ENCODE measurements at places on chromosomes 1 and 21.

DNA sequence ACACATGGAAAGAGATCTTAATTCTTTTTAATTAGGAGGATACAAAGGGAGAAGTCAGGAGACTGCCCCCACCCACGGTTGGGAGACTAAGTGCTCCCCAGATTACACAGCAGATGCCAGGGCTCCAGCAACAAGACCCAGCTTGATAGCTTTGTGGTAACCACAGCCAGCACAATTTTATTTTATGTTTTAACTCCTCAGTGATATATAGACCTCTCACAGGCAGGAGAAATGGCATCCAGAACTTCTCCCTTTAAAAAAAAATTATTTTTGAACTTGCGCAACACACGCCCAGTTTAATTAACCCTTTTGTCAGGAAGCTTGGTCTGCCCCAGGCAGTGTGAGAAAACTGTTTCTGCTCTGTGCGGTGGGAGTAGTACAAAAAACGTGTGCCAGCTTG, 62.6 kb upstream of the ACOT11 start:
- no peak for DNase-seq

- DNase-seq = no peak
Measured at GRCh38 chr1:56284928-56285327, 294.4 kb downstream of the PLPP3 start.

DNA sequence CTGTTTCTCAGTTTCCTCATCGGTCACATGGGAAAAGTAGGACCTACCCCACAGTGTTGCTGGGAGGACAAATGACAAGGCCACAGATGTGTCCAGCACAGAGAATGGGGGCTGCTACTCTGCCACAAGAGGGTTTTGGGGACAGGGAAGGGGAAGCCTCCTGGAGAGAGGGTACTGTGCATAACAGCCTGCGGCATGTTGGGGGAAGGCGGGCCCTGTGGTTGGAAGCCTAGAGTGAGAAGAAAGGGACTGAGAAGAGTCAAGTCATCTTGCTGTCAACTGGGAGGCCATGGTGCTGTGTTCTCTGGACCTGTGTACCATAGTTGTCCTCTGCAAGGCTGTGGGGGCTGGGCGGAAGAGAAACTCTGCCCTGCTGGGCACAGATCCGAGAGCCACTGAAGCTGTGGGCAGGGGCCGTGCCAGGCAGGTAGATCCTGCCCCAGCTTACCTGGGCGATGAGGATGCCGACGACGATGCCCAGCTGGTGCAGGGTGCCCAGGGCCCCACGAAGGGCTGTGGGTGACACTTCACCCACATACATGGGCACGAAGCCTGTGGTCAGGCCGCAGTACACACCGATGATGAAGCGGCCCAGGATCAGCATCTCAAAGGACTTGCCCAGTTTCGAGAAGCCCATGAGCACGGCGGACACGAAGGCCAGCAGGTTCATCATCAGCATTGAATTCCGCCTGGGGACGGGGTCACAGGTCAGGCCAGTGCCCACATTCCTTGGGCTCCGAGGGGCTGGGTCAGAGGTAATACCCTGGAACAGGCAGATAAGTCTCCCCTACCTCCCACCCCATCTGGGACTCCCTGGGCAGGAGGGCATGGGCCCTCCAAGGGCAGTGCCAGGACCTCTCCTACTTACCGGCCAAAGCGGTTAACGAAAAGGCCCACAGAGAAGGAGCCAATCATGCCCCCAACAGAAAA, 28.2 kb downstream of the SLC2A1 start:
- DNase-seq = no peak

DNA sequence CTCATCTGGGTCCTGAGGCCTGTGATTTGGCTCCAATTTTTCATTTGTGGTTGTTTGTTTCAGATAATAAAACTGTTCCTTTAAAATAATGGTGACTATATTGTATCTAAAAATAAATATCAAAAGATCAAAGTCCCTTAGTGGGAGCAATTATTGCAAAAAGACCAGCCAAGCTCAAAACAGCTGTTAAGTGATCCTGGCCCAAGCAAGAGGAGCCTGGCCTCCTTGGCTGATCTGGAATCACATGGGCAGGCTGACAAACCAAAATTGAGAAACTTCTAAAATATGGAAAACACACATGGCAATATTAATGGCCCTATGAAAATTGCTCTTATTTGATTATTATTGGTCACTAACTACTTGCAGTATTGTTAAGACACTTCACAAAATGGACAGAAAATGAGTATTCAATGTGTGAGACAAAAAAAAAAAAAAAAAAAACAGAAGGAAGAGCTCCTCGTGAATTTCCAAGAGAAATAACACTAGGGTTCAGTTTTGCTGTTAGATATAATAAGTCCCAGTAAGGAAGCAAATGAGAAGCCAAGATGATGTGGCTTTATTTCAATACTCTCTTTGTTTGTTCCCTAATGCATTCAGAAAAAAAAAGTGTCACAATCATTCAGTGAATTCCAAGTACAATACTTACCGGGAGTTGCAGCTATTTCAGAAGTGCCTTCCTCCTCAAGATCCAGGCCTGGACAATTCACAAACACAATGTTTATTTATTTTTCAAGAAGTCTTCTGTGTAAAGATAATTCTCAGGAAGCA, 105.1 kb downstream of the SEC16B start:
- DNase-seq = no peak
